ENCODE measurements at places on chromosomes 1 and 21.

- peak overlapping the region; percentile 11 for H3K27ac ChIP-seq
- peaks cover 49% of the 10 kb centered on the region for H3K36me3 ChIP-seq
- H3K4me3 ChIP-seq = no peak overlapping the region
These were observed 320.0 kb downstream of the CHRM3 start for GRCh38 chr1:239706245-239706892.

GRCh38 chr1:25912076-25912831, 6.0 kb upstream of the STMN1 start:
- H3K4me3 ChIP-seq = no peak overlapping the region
- no peaks in the 10 kb centered on the region for H3K27me3 ChIP-seq
- no peaks in the 10 kb centered on the region for H3K4me1 ChIP-seq
- DNase-seq = no peak

GRCh38 chr1:205670611-205671430, 9.5 kb downstream of the SLC45A3 start:
- peaks cover 28% of the 10 kb centered on the region for H3K27me3 ChIP-seq
- no peak overlapping the region for H3K27ac ChIP-seq
- DNase-seq = no peak
- no peaks in the 10 kb centered on the region for H3K4me1 ChIP-seq

DNA sequence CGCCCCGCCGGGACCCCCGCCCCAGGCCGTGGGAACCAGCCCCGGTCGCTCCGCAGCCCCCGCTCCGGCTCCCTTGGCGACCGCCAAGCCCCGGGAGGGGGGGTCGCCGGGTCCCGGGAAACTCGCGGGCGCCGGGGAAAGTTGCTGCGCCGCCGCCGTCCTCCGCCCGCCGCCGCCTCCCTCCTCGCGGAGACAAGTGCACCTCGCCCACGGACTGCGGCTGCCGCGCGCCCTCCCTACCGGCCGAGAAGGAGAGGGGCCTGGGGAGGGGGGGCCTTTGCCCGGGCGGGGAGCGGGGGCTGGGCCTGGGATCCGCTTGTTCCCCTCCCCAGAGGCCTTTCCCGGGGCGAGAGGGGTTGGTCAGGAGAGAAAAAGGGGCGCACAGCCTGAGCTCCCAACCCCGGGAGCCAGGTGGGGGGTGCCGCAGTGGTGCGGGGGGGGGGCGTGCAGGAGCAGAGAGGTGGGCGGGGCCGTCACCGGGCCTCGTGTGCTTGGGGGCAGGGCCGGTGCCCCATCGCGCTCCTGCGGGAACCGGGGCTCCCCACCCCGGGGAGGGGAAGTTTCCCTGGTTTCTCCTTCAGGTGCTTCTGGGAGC, 592 bp downstream of the AGRN start:
- peak overlapping the region; percentile 39 for H3K4me3 ChIP-seq
- H3K4me1 ChIP-seq = peaks cover 9% of the 10 kb centered on the region
- H3K27ac ChIP-seq = no peak overlapping the region
- DNase-seq = peak; percentile 66
- H3K36me3 ChIP-seq = no peaks in the 10 kb centered on the region

- H3K27me3 ChIP-seq = peaks cover 29% of the 10 kb centered on the region
- no peaks in the 10 kb centered on the region for H3K36me3 ChIP-seq
- no peak overlapping the region for H3K27ac ChIP-seq
- DNase-seq = no peak
- no peaks in the 10 kb centered on the region for H3K4me1 ChIP-seq
- no peak overlapping the region for H3K4me3 ChIP-seq
These were observed 159.0 kb downstream of the BARHL2 start for GRCh38 chr1:90558126-90558525.

All from activated T-cell treated with anti-CD3 and anti-CD28 coated beads, Interleukin-2, amount 50 U/mL, for 24 hours (primary cell).